Putamen (tissue), 1 donor: ENCODE measurements at places on chromosomes 11 and 22.
A peak's percentile ranks its signal among the peaks of the same experiment; 100 is the strongest.

DNA sequence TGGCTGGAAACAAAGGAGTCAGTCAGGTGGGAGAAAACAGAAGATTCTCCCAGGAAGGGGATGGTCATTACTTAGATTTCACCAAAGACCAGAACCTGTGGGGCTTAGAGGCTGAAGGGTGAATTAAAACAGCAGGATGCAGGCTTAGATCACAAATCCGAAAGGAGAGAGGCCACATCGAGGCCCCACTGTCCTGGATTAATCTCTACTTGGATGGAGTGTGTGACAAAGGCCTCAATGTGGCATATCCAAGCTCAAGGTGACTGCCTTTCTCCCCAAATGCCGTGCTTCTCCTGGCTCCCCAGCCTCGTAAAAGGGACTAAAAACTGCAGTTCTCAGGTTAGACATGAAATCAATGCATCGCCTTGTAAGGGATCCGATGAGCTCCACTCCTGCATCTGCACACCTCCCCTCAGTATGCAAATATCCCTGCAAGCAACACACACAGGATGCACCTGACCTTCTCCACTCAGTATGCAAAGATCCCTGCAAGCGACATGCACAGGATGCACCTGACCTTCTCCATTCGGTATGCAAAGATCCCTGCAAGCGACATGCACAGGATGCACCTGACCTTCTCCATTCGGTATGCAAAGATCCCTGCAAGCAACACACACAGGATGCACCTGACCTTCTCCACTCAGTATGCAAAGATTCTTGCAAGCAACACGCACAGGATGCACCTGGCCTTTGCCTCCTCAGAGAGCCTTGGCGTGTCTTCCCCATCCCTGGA, 447.4 kb downstream of the BRD1 start:
- DNase-seq: no peak

- DNase-seq: no peak
Observed at GRCh38 chr22:43561415-43562178, 149.8 kb downstream of the MPPED1 start.

GRCh38 chr22:20057596-20058268, 22.3 kb upstream of the DGCR8 start:
- no peak for DNase-seq

DNA sequence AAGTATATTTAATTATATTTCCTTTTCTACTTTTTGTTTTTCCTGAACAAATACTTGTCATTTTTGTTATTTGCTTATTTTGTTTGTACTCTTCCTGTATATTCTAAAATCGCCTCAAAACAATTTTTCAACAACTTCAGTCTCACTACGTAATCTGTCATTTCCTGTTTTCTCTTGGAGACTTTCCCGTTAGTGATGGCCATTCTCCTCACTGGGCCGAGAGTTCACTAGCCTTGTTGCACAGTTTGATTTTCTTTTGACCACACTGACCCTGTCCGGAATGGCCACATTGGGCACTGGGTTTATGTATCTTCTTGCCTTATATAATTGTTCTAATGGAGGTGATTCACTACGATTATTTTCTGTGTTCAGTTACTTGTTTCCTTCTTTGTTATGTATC, 726.1 kb downstream of the FAM181B start:
- no peak for DNase-seq

DNA sequence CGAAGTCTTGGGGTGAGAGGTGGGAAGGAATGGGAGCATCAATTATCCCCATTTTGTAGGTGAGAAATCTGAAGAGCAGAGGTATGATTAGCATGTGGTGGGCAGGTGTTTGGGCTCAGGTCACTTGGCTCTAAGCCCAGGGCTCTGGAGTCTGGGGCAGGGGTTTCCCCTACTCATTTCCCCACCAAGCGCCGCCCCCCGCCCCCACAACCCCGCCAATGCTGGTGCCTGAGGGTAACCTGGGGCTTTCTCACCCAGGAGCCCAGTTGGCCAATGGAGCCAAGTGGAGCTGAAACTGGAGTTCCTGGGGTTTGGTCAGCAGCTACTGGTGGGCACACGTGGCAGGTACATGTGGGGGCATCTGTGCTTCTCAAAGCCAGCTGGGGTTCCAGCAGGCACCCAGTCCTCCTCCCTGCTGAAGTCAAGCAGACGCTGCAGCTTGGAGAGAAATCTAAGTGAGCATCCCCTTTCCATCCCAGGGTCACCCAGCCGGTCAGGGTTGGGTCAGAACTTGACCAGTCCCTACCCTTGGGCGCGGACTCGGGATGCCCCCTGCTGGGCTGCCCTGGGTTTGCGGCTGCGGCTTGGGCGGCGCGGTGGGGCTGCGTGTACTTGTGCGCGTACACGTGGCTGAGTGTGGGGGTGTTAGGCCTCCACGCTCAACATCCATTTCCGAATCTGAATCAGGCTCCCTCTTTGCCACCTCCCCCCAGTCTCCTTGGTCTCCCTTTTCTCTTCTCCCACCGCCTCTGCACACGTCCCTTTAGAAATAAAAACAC, 1.7 kb upstream of the CHRM1 start:
- DNase-seq: peak; percentile 66

DNA sequence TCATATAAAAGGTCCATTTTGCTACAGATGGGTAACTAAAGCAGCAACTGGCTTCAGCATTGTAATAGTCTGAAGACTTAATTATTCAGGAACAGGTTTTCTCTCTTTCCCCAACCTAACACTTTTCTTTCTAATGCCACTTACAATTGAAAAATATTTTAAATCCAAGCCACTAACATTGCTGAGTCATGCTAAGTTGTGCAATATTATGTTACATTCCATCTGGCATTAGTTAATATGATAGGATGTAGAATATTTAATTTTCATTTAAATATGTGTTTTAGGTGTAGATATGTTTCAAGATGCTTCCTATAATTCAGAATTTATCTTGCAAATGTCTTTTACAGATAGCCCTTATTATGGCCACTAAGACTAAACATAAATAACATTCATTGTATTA, 98.6 kb downstream of the KIF18A start:
- DNase-seq: no peak

GRCh38 chr11:48106166-48106565, 110.4 kb upstream of the OR4B1 start:
- no peak for DNase-seq

- DNase-seq: no peak
Observed at GRCh38 chr11:111937844-111938243, 701 bp downstream of the DIXDC1 start.

DNA sequence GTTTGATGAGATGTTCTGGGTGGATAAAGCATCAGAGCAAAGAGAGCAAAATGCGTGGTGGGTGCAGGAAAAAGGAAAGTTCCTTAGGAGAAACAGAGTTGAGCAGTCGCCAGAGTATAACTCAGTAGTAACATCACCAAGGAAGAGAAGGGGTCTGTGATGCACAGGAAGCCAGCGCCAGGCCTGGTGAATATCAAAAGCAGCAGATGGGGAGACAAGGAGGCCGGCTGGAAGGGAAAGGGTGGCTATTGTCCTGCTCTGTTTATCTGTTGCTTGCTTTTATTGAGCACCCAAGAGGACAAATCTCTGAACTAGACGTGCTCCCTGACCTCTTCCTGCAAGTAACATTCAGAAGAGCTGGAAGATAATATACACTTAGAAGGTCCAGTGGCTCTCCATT, 52.7 kb upstream of the GRAMD1B start:
- DNase-seq: no peak

DNA sequence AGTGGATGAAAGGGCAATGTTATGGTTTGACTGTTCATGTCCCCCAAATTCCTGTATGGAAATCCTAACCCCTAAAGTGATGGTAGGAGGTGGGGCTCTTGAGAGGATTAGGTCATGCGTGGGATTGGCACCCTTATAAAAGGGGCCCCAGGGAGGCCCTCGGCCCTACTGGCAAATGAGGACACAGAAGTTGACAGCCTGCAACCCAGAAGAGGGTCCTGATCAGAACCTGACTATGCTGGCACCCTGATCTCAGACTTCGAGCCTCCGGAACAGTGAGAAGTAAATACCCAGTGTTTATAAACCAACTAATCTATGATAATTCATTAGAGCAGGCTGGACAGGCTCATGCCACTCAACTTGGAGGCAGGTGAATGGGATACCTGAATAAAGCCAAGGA, 8.7 kb downstream of the IFITM10 start:
- DNase-seq: no peak
